Vagina (tissue), 2 donors: ENCODE measurements at places on chromosomes 6 and 20. TPM values are rescaled to one million over a fixed set of nuclear protein-coding genes. Genes with fewer than 3 reads are reported as not detected.

DNA sequence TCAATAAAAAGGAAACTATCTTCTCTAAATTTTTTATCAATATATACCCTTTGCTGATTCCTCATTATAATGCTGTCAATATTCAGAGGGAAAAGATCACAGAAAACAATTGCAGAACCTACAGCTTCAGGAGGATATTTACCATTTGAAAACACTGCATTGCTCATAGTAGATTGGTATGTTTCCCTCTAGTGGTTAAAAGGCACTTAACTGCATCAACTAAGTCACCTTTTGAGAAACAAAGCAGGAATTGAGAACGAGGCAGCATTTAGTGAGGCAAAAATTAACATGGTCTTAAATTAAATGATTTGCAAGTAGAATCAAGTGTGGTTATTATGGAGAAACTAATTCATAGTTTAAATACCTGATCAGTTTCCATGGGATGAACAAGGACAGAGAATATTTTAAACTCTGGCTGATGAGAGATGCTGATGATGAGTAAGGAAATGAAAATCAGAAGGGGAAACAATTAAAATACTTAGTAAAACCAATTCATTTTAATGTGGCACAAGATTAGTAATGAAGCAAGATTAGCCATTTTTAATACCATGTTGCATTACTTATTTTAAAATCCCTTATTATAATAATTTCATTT lies 642.1 kb downstream of the EPHA7 start:
- no peak for DNase-seq

The EYS gene
- not detected for total RNA-seq

DNA sequence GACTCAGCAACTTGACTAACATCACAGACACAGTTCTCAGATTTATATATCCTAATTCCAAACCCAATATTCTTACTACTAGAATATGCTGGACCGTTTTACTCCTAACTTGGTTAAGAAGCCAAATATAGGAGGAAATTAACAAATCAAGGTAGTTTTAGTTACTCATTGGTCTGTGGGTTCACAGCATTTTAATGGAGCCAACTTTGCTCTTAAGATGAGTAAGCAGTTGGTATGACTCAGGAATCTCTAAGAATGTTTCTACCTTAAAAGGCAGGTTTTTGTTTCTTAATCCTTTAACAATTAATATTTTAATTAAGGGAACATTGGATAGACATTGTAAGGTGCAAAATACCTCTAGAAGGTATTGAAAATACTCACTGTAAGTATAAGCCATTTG lies 31.6 kb downstream of the OPRM1 start:
- DNase-seq, result no peak

- no peak for DNase-seq
Observed at GRCh38 chr6:134245706-134246105, 72.2 kb downstream of the SGK1 start.

- no peak for DNase-seq
Observed at GRCh38 chr20:57220337-57221145, 45.9 kb downstream of the BMP7 start.

The HCK gene
- total RNA-seq, result 10.1 TPM

- DNase-seq, result no peak
Observed at GRCh38 chr6:129644567-129645015, 65.4 kb downstream of the ARHGAP18 start.

DNA sequence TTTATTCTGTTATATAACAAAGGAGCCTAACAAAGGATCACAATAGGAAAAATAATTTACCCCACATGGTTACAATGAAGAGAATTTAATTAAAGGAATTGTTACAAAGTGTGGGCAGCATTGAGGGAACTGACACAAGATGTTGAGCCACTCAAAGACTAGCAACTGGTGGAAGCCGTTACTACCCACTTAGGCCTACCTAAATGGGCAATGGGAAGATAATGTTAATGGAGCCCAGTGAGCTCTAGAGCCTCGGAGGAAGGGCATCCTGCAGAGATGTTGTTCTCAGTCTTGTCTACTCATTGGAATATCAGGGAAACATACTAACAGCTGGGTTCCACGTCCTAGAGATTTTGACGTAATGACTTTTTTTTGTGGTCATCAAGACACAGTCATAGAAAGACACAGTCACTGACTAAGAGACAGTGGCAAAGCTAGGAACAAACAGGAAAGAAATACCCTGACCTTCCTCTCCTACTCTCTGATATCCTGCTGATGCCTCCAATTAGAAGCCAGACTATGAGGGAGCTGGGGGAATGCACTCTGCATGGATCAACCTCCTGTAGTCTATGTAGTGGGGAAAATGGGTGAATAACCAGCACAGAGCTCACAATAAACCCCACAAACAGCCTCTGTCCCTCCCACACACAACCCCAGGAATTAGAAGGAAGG lies 523.8 kb upstream of the FLRT3 start:
- no peak for DNase-seq

DNA sequence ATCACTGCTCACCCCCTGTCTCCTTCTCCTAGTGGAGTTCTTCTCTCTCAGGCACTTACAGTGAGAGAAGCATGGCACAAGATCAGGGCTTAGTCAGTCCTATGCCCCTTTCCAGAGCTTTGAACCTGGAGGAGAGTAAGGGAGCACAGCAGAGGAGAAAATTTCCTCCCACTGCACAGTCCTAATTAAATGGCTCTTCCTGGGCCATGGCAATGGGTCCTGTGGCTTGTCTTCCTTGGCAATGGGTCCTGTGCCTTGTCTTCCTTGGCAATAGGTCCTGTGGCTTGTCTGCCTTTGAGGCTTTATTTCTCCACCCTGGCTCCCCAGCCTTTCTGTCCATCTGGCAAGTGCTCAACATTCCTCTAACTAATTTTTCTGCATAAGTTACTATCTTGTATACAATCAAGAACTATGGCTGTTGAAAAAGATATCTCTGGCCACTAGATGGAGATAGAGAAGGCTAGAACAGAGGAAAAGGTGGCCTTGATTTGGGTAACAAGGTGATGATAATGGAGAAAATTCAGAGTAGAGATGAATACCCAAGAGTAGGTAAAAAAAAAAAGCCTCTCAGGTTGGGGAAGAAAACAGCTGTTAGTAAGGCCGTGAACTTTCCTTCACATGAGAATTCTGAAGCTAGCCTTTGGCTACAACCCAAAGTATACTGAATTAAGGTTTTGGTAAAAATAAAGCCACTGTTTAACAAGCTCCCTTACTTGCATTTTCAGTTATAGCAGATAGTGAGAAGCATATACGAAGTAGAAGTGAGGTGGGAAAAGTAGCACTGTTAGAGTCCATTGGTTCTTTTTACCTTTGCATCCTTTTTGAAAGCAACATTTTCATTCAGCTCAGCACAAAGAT lies 504.9 kb downstream of the DOK5 start:
- DNase-seq, result no peak

The ANGPT4 gene
- total RNA-seq, result 0.98 TPM

GRCh38 chr6:152981219-152981618 lies 1.6 kb downstream of the FBXO5 start:
- DNase-seq, result no peak

The TCF21 gene
- 12.5 TPM for total RNA-seq

The PKIB gene
- 2.7 TPM for total RNA-seq

GRCh38 chr20:40769677-40770285 lies 80.7 kb upstream of the MAFB start:
- no peak for DNase-seq

DNA sequence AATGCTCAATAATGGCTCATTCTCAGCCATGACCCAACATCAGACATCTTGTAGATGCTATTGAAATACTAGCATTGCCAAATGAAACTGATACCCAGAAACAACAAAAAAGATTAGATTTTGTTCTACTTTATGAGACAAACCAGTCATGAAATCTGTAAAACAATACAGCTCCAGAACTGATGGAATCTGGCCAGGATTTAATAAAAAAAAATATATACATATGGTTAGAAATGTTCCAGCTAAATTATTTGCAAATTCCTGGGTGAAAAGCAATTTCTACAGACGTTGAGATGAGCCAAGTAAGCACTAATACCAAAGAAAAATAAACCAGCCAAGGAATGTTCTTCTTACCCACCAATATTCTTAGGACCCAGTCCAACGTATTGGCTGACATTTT lies 201.3 kb downstream of the EPHA7 start:
- DNase-seq, result no peak

DNA sequence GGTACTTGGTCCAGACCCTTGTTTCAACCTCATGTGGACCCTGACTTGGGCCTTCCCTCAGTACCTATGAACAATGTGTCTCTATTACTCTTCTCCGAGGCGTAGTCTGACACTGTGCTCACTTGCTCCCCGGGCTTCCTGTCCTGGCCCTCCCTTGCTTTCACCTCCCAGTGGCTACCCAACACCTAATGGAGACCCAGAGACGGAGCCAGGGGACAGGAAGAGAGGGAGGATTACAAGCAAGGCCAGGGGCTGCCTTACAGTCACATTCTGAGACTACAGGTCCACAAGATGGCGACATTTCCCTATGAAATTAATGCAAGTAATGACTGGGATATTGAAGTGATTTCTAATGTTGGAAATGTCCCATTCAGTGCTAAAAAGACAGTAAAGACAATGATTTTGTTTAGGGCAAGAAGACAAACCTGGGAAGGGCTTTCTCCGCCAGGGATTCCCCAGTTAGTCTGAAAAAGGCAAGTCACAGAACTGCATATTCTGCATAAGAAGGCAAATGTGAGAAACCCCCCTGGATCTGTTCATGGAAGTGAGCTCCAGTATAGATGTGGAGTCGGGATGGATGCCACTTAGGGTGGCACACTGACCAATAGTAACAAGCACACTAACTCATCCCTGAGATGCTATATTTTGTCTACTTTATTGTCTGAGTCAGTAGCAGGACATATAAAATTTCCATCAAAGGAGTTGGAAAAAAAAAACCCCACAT lies 44.0 kb upstream of the ZBTB24 start:
- DNase-seq, result no peak

- no peak for DNase-seq
Observed at GRCh38 chr6:104699593-104700329, 160.0 kb downstream of the HACE1 start.

DNA sequence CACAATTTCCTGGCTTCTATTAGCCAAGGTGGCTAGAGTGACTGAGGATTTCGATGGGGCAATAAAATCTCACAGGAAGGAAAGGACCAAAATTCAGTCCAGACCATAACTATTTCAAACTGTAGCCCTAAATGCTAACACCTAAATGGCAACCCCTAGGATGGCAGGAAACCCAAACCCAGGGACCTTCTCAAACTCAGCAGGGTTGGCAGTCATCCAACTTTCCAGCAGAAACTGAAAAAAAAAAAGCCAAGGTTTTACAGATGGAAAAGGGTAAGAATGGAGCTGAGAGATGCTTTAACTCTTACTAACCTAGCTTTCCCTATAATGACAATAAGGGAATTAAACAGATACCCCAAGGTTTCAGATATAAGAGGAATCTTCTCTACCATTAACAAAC lies 10.5 kb downstream of the IBTK start:
- no peak for DNase-seq

The EPB41L1 gene
- 54.8 TPM for total RNA-seq

DNA sequence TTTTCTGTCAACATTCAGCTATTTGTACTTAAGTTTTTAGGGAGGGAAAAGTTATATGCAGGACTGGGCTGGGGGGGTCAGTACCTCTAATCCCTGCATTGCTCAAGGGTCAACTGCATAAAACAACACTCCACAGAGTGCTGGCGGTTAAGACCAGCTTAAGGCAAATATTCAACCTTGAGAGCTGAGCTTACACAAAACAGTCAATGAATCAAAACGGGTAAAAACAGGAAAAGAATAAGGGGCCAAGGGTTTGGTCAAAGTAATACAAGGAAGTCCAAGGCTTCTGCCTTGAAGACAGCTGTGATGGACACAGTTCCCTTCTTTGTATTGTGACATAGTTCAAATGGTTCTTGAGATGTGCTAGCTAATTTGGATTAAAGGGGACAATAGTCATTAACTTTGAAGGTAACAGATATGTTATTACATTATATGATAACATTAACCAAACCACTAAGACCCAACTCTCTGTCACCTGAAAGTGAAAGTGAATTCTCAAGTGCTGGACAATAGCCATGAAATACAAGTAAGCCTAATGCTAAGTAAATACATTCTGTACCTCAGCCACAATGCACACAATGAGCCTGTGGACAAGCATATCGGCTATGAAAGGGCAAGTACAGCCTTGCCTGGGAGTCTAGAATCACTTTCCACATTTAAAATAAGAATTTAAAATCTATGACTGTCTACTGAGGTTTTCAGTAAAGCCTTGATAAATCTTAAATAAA lies 106.8 kb downstream of the PDE10A start:
- DNase-seq, result no peak

DNA sequence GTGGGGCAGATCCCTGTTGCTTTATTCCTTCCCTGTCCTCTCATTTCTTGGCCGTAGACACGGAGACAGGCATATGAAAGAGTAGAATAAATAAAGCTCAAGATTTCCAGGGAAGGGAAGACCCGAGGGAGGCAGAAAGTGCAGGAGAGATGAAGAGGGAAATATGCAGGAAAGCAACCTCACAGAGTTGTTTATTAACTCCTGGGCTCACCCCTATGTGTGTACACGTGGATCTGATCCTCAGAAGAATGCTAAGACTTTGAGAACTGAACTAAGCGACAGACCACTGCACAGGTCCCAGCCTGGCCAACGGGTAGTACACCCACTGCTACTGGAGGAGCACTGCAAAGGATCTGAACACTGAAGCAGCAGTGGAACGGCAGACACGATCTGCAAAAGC lies 156.2 kb downstream of the KIF16B start:
- DNase-seq, result no peak

- no peak for DNase-seq
Observed at GRCh38 chr20:57108742-57109570, 157.5 kb downstream of the BMP7 start.

- no peak for DNase-seq
Observed at GRCh38 chr20:63349516-63349895, 11.6 kb downstream of the CHRNA4 start.

DNA sequence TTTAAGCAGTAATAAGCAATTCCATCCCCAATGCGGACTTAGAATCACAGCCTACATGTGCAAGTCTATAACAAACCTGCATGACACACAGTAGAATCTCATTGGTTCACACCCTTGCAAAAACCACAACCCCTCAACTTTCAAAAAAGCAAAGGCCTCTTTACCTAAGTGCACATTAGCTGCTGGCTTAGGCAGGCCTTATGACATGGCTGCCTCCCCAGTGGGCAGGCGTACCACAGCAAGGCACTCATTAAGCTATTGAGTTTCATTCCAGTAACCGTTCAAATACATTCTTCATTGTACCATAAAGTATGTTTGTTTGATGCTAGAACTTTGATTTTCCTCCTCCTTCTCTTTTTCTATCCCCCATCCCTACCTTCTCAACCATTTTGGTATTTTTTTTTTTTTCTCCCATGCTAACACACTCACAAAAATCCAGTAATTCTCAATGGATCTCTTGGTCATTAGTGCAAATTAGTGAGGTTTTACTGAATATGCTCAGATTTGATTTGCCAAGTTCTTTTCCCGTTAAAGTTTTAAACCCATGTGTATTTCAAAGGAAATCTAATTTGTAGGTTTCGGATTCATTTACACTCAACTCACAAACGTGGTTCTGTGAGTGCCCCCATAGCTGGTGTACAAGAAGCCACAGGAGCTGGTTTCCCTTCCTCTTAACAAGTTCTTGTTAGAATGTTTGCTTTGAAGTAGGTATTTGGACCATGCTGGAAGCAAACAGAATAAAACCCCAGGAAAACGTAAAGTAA lies 460.4 kb upstream of the RUNX2 start:
- no peak for DNase-seq
